IMR-90 (cell line): ENCODE measurements at places on chromosomes 3 and 15. TPM values are rescaled to one million over a fixed set of nuclear protein-coding genes. Genes with fewer than 3 reads are reported as not detected.

NSUN3 gene
- total RNA-seq = 6.8 and 11.1 TPM in 2 replicates

SMARCC1 gene
- 39.6 and 51.4 TPM in 2 replicates for total RNA-seq

DAPK2 gene
- total RNA-seq = 0.28 and 0.36 TPM in 2 replicates

NR2E3 gene
- total RNA-seq = under 0.01 and 0.56 TPM in 2 replicates

CKMT1B gene
- not detected in 2 replicates for total RNA-seq

RHOV gene
- total RNA-seq = not detected in 2 replicates

CSTA gene
- total RNA-seq = not detected in 2 replicates

TGM5 gene
- total RNA-seq = not detected in 2 replicates

CCR8 gene
- not detected in 2 replicates for total RNA-seq

CACNA2D3 gene
- total RNA-seq = 0.28 and 0.36 TPM in 2 replicates

DAZL gene
- total RNA-seq = not detected in 2 replicates

CYP11A1 gene
- total RNA-seq = 0.18 and 0.28 TPM in 2 replicates

CCR5 gene
- total RNA-seq = not detected in 2 replicates

SPTSSB gene
- not detected in 2 replicates for total RNA-seq

MKRN2 gene
- total RNA-seq = 65.6 and 65.8 TPM in 2 replicates

GNAT1 gene
- total RNA-seq = not detected in 2 replicates

HRG gene
- not detected in 2 replicates for total RNA-seq

LMCD1 gene
- 33.6 and 50.0 TPM in 2 replicates for total RNA-seq

USP3 gene
- total RNA-seq = 46.7 and 52.3 TPM in 2 replicates

TNNC1 gene
- 1.1 and 1.3 TPM in 2 replicates for total RNA-seq

ECT2 gene
- total RNA-seq = 37.8 and 55.8 TPM in 2 replicates

ITIH1 gene
- not detected in 2 replicates for total RNA-seq

SENP8 gene
- total RNA-seq = 2.9 and 3.1 TPM in 2 replicates
